ENCODE measurements at places on chromosomes 4 and X. TPM values are rescaled to one million over a fixed set of nuclear protein-coding genes. Genes with fewer than 3 reads are reported as not detected.
A peak's percentile ranks its signal among the peaks of the same experiment; 100 is the strongest.

DNA sequence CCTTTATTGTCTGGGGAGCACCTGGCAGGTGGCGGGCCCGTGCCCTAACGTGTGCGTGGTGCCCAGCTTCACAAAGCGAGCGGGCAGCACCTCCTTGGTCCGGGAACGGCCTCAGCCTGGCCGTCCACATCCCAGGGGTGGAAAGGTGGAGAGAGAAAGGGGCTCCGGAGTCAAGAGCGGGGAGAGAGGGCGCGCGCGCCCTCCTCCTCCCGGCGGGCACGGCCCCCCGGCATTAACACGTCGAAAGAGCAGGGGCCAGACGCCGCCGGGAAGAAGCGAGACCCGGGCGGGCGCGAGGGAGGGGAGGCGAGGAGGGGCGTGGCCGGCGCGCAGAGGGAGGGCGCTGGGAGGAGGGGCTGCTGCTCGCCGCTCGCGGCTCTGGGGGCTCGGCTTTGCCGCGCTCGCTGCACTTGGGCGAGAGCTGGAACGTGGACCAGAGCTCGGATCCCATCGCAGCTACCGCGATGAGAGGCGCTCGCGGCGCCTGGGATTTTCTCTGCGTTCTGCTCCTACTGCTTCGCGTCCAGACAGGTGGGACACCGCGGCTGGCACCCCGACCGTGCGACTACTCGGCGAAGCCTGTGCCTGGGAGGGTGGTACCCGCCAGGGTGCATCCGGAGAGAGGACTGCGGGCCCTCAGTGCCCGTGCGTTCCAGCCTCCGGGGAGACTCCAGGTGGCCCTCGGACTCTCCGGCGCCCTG is at the start of gene KIT:
Gene KIT (plus strand): TSS at position 407 of the 701 bp plus-strand sequence. CDS start 58 bp downstream, at position 465.
- no peak for DNase-seq

DNA sequence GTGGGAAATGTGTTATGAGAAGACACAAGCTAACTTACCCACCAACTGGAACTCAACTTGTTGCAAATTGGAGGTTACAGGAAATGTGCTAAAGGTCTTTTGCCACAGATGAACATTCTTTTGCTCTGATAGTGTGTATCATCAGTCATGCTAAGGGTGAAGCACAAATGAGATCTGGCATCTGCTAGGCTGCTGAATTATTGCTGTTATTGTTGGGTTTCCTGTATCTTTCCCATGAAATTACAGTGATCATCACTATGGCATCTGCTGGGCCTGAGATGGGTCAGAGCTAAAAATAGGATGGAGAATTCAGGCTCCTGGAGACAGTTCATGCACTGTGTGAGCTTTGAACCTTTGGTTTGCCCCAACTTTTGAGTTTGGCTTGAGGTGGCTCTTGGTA is 124.5 kb downstream of the NPNT start:
- no peak for DNase-seq

DNA sequence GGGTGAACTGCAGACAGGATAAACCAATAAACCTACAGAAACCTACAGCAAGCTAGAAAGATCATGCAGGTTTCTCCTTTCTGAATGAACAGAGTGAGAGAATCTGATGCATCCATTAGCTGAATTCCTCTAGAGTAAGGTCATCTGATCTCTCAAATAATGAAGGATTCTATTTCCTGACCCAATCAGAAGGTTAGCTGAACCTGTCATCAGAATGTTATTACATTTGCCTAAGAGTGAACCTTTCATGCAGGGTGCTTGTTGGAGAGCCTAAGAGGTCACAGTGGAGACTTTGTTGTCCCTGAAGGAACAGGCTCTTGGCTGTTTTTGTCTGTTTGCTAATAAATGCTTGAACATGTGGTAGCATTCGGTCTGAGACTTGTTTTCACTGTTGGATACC is 24.0 kb downstream of the MEPE start:
- DNase-seq = no peak

- no peak for DNase-seq
Observed at GRCh38 chr4:142091691-142092182, 455.4 kb downstream of the IL15 start.

The TLL1 gene
- total RNA-seq = not detected

GRCh38 chrX:14359727-14360126 is 169.6 kb upstream of the GLRA2 start:
- no peak for DNase-seq

The SPANXC gene
- 4.4 TPM for total RNA-seq

- no peak for DNase-seq
Observed at GRCh38 chr4:907103-907400, 25.1 kb downstream of the GAK start.

The FIP1L1 gene
- total RNA-seq = 56.3 TPM

The EREG gene
- total RNA-seq = not detected

DNA sequence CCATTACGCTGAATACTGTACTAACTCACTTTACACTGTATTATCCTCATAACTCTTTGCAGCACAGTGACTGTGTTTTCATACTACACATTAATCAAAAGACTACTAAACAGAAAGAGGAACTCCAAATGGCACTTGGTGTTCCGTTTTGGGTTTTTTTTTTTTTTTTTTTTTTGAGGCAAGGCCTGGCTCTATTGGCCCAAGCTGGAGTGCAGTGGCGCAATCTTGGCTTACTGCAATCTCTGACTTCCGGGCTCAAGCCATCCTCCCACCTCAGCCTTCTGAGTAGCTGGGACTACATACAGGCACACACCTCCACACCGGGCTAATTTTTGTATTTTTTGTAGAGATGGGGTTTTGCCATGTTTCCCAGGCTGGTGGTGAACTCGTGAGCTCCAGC is 10.7 kb downstream of the KLHL8 start:
- DNase-seq = no peak

DNA sequence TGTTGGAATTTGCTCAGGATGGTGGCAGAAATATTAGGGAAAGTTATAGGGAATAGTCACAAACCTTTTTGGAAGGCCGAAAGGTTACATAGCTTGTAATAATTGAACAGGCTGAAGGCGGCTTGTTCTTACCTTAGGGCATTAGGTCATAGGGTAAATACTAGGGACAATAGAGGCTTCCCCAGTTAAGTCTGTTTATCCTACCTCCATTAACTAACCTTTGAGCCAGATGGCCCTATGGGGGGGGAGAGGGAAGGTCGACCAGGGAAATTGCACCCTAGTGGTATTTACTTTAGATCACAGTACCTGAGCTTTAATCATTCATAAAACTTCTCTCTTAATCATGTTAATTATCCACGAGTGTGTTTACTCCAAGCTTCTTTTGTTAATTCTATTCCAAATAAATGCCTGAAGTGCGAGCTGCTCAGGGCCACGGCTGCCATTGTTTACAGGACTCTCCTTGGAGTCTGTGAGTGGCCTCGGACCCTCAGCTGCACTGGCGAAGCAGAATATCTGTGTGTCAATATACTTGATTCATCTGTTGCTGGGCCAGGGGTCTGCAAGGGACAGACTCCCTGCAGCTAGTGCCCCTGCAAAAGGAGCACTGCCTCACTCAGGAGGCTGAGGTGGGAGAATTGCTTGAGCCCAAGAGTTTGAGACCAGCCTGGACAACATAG is 22.9 kb downstream of the PAGE2 start:
- DNase-seq = no peak

GRCh38 chr4:26175006-26175786 is 145.6 kb upstream of the RBPJ start:
- no peak for DNase-seq

The SYP gene
- 0.53 TPM for total RNA-seq

GRCh38 chrX:42823443-42823842 is 45.5 kb upstream of the PPP1R2C start:
- DNase-seq = no peak

The GSPT2 gene
- 4.8 TPM for total RNA-seq

GRCh38 chr4:47075262-47075661 is 43.9 kb downstream of the GABRB1 start:
- peak; percentile 6 for DNase-seq

- no peak for DNase-seq
Observed at GRCh38 chr4:2699534-2699933, 56.6 kb downstream of the TNIP2 start.

The SLC16A2 gene
- total RNA-seq = 11.9 TPM

- DNase-seq = no peak
Observed at GRCh38 chr4:154120690-154121345, 331.9 kb upstream of the SFRP2 start.

- DNase-seq = no peak
Observed at GRCh38 chr4:177803151-177803550, 360.9 kb upstream of the AGA start.

- DNase-seq = no peak
Observed at GRCh38 chr4:118950224-118950623, 61.6 kb downstream of the SYNPO2 start.

The HELT gene
- not detected for total RNA-seq

- no peak for DNase-seq
Observed at GRCh38 chr4:148059617-148060180, 327.8 kb downstream of the ARHGAP10 start.

The NKRF gene
- total RNA-seq = 3.1 TPM

DNA sequence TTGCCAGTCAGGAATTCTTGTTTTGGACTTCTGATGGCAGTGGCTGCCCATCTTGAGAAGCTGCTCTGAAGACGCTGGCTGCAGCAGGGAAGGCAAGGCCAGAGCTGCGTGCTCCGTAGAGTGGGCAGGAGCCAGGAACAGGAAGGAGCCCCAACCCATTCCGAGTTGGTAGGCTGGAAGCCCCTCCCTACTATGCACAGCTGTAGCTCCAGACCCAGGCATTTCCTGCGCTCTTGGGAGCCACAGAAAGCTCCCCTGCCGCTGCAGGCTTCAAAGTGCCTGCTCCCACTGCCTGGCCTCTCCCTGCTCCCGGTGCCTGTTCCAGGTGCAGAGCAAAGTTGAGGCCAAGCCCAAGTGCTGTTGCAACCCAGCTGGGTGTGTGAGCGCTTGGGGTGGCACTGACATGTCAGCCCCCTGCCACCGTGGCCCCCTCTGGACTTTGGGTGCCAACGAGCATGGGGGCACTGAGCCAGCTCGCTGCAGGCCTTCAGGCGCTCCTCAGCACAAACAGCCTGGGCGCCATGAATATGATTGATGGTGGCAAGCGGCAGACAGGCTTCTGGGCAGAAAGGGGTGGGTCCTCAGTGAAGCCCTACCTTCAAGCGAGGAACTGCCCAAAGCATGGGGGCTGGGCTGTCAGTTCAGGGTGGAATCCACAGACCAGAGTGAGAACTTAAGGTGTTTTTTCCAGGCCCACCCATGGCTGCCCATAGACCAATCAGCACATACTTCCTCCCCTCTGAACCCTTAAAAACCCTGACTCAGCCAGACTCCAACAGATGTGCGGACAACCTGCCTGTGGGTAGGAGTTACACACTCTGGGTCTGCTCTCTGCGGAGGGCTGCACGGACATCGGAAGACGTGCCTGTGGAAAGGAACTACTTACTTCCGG is 677.2 kb upstream of the INTU start:
- no peak for DNase-seq

The CCKAR gene
- total RNA-seq = not detected

- DNase-seq = no peak
Observed at GRCh38 chrX:153546386-153546785, 28.9 kb downstream of the ATP2B3 start.

- no peak for DNase-seq
Observed at GRCh38 chrX:262381-262909, 18.7 kb upstream of the PLCXD1 start.

The NRK gene
- not detected for total RNA-seq

The CXCL1 gene
- total RNA-seq = 0.38 TPM

GRCh38 chr4:169030562-169030982 is 20.5 kb upstream of the CBR4 start:
- DNase-seq = no peak

- no peak for DNase-seq
Observed at GRCh38 chr4:1668488-1668840, 15.6 kb downstream of the FAM53A start.

- DNase-seq = no peak
Observed at GRCh38 chr4:184463856-184464255, 10.5 kb downstream of the IRF2 start.

GRCh38 chr4:107780665-107781064 is 44.1 kb upstream of the SGMS2 start:
- DNase-seq = no peak

DNA sequence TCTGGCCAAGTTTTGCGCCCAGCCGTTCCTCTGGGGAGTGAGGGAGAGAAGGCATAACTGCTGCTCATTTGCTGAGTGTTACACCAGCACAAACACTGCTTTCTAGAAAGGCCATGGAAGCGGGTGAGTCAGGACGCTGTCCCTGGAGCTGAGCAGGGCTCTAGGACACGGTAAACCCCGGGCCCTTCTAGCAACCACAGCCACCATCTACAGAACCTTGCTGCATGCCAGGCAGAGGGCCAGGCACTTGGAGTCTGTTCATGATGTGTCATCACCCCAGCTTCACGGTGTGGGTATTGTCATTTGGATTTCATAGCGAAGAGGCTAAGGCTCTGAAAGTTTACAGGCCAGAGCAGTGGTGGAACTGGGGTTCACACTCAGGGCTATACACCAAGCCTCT is 31.8 kb upstream of the C4orf50 start:
- no peak for DNase-seq

GRCh38 chrX:9048801-9049200 is 14.9 kb upstream of the FAM9B start:
- no peak for DNase-seq

The CT45A2 gene
- not detected for total RNA-seq

GRCh38 chr4:106803083-106803482 is 233.0 kb downstream of the DKK2 start:
- no peak for DNase-seq

DNA sequence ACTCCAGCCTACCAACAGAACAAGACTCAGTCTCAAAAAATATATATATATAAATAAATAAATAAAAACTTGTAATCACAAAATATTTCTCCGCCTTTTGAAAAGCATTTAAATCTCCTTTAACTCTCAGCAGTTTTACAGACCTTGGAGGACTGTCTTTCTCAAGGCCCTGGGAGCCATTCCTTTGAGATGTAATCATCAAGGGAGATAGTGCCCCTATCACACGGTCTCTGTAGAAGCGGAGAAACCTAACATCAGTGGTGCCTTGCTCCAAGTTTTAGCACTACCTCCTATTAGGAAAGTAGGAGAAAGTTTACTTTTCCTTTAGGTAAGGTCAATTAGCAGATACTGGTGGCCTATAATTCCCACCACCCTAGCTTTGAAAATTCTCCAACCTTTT is 58.5 kb downstream of the ANTXR2 start:
- DNase-seq = no peak

GRCh38 chr4:102449751-102450352 is 51.3 kb upstream of the NFKB1 start:
- no peak for DNase-seq
